ENCODE measurements at places on chromosomes 6 and 20.

DNA sequence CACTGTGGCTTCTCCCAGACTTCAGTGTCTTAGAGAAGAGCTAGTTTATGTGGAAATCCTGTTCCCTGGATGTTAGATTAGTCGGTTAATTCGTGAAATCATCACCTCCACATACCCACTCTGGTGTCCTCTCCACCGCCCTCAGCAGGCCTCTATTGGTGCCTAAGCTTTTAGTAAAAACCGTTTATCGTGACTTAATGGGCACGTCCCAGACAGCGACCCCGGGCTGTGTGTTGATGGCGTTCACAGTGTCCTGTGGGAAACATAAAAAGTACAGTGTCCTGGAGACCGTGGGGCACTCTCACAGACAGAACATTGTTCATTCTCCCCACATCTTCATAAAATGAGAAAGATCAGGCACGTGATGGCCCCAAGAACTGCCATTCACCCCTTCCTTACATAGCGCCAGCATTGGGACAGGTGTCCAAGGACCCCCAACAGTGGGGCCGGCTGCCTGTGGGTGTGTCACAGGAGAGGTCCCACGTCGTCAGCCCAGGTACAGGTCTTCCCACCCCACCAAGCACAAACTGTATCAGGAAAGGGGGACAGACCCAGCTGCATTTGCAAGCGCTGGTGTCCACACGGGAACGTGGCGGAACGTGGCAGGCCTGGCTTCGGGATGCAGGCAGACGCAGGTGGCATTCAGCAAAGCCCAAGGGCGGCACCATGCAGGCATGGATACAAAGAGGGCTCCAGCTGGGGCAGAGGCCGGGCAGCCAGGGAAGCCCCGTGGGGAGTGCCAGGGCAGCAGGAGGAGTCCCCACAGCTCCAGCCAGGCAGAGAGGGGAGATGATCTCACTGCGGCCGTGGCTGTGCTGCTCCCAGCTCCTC is 237.7 kb downstream of the DLL1 start:
- no peak for DNase-seq

DNA sequence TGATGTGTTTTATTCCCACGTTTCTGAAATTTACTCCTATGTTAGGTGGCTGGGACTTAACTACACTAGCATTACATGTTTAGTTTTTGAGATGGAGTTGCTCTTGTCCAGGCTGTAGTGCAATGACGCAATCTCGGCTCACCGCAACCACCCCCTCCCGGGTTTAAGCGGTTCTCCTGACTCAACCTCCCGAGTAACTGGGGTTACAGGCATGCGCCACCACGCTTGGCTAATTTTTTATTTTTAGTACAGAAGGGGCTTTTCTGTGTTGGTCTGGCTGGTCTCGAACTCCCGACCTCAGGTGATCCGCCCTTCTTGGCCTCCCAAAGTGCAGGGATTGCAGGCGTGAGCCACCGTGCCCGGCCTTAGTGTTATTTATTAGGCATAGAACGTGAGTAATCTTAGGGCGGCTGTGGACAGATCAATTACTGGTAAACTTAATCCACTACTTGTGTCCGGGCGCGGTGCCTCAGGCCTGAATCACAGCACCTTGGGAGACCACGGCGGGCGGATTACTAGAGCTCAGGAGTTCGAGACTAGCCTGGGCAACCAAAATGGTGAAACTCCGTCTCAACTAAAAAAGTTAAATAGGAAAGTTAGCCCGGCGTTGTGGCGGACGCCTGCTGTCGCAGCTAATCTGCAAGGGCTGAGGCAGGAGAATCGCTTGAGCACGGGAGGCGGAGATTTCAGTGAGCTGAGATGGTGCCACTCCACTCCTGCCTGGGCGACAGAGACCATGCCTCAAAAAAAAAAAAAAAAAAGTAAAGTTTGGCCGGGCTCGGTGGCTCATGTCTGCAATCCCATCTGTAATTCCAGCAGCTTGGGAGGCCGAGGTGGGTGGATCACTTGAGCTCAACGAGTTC is 123.7 kb upstream of the BTN3A2 start:
- peak; percentile 58 for DNase-seq

DNA sequence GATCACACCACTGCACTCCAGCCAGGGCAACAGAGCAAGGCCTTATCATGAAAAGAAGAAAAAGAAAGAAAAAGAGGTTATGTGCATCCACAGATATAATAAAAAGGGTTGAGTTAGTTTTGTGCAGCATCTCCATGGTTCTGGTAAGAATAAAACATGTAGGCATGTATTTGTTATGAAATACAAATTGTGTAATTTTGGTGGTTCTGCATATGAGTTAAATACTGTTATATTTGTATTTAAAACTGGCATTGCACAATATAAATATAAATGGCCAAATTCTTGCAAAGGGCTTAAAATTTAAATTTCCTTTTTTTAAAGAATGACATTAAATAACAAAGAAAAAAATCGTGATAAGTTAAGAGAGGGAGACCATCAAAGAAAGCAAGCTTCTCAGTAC is 159.1 kb upstream of the PREP start:
- DNase-seq, result peak; percentile 36

DNA sequence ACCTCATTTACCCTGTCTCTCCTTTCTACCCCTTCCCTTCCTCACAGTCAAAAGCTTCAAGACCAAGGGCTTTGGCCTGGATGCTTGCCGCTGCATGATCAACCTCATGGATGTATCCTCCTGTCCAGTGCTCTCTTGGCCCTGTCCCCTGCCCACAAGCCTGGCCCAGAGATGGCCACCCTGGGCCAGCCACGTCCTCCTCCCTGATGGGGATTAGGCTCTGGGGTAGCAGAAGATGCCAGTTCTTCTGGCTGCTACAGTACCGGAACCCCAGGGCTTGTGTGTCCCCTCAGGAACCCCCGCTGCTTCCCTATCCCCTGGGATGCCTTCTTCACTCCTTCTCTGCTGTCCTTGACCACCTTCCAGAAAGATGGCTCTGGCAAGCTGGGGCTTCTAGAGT is 22.3 kb downstream of the CAPN11 start:
- DNase-seq, result no peak

DNA sequence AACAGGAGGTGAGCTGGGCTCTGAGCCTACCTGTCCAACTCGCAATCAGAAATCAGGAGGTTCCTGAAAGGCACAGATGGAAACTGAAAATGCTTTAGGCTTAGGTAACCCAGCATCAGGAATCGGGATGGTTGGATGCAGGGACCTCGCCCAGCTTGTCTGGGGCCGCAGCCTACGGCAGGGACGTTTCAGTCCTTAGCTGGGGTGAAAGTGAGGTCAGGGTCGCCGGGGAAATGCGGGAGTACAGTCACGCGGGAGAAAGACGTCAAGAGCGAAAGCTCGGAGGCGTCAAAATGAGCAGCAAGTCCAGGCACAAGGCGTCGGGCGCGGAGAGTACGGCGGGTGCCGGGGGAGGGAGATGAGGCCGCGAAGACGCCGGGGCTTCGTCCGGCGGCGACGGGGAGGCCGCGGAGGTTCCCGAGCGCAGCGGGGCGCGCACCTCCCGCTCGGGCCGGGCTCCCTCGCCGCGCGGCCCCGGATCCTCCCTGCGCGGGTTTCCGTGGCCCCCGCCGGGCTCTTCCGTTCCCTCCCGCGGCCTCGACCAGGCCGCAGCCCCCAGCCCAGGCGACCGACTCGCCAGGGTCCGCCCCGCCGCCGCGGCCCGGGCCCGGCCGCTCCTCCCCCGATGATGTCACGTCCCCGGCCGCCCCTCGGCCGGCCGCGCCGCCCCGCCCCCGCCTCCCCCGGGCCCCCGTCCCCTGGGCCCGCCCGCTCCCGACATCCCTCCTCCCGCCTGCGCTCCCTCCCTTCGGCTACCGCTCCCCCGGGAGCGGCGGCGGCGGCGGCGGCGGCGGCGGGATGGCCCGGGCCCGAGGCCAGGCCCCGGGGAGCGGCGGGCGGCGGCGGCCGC is at the start of gene EBF4:
EBF4 (plus strand) TSS at position 745 of the 850 bp plus-strand sequence. CDS start 866 bp downstream, outside the sequence.
- DNase-seq, result no peak

GRCh38 chr6:15453622-15454021 is 207.8 kb downstream of the JARID2 start:
- no peak for DNase-seq

- DNase-seq, result peak; percentile 81
Observed at GRCh38 chr6:129455126-129455769, 254.7 kb downstream of the ARHGAP18 start.

DNA sequence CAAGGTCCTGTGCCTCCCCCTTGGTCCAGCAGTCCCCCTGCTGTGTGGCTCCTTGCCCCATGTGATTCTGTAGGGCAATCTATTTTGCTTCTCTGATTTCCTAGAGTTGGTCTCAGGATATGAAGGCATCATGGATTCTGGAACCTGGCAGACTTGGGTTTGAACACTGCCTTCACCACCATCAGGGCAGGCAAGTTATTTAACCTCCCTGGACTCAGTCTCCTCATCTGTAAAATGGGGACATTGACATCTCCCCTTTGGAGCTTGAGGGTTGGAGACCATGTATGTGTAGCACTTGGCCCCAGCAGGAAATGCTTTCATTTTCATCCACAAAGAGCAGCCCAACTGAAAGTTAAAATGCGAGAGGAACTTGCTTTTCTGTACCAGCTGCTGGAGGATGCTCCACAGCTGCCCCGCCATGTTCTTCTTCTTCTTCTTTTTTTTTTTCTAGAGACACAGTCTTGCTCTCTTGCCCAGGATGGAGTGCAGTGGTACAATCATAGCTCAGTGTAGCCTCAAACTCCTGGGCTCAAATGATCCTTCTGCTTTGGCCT is 6.7 kb downstream of the TOX2 start:
- peak; percentile 49 for DNase-seq

DNA sequence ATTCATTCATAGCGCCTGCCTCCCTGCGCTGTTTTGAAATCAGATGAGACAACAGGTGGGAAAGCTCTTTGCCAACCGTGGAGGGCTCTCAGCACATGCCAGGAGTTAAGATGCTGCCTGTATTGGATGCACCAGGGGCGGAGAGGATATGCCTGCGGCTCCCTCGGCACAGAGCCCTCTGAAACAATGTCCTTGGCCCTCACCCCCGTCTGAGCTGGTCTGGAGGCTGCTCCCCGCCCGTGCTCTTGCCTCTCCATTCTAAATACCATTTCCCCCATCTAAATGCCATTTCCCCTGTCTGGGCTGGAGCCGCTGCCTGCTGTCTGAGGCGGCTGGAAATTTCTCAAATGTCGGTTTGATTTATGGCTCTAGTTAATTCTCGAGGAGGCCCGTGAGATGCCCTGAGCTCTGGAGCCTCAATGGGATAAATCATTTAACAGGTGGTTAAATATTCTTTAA is 50.8 kb upstream of the MLN start:
- DNase-seq, result peak; percentile 64

DNA sequence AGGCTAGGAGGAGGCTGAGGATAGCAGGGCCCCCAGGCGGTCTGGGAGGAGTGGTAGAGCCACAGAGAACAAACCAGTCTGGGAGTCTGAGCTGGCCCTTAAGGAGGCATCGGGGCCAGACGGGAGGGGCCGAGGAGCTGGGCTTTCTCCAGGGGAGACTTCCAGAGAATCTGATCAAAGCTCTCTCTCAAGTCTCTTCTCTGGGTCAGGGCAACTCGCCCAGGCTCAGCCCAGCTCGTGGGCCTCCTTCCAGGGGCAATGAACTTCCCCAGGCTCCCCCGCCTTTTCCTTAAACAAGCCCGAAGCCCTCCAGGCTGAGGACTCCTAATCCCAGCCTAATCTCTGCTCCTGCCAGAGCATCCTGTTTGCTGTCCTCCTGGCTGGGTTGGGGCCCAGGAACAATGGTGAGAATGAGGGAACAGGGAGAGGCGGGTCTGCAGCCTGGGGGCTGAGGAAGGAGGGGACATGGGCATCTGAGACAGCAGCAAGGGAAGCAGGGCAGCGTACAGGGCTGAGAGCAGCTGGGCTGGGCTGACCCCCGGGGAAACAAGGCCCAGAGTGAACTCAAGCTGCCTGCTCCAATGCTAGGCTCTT is 173.6 kb downstream of the ANKRD60 start:
- DNase-seq, result no peak

- no peak for DNase-seq
Observed at GRCh38 chr20:5551621-5552020, 198.6 kb upstream of the SHLD1 start.

DNA sequence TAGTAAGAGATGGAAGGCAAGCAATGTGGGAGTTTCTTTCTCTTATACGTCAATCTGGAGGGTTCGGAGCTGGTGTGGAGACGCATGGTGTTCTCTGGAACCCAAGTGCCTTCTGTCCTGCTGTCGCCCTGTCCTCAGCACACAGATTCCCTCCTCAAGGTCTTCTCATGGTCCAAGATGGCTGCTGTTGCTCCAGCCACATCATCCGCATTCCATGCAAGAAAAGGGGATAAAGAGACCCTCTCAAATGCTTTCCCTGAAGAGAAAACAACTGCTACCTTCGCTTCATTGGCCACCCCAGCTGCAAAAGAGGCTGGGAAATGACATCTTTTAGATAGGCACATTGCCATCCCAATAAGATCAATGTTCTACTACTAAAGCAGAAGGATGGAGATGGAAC is 151.2 kb downstream of the ANKRD60 start:
- no peak for DNase-seq

- peak; percentile 9 for DNase-seq
Observed at GRCh38 chr6:156851454-156851921, 74.3 kb downstream of the ARID1B start.

DNA sequence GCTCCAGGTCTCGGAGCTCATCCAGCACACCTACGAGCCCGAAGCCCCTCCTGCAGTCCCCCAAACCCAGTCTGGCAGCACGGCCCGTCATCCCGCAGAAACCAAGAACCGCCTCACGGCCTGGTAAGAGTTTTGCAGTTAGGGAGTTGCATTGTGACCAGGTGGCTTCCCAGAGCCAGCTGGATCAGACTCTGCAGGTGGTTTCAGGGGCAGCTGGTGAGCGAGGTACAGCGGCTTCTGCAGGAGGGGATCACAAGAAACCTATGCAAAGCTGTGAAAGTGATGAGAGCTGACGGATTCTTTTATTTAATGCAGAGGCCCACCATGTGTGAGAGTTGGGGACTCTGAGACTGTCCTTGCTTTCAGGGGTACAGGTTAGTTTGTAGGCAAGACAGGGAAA is 45.9 kb upstream of the SCGN start:
- DNase-seq, result no peak

DNA sequence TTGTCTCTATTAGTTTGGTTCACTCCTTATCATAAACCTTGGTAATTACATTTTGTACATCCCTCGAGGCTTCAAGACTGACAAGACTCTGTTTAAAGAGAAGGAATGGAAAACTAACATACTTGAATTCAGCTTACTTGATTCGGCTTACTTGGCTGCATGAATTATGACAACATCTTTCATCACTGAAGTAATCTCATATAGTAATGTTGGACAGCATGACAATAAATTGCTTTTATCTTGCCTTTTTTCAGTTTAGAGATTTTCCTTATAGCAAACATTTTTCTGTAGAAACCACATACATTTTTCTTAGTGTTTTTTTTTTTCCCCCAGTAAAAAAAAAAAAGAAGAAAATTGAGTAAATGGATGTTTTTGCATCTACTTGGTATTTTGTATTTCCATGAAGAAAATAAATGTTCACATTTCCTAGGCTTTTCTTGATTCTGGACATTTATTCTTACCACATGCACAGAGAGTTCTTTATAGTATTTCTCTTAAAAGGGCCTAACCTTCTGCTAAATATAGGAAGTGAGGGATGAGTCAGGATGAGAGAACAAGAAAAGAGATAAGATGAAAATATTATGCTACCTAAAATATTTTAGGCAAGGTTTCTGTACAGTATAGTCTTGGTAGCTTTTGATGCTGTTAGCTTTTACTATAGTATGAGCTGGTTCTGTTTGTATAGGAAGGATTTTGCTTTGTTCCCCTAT is 101.0 kb upstream of the HDGFL1 start:
- DNase-seq, result peak; percentile 3

All from MV-4-11 (cell line).